ENCODE measurements at places on chromosomes 2 and 18. TPM values are rescaled to one million over a fixed set of nuclear protein-coding genes. Genes with fewer than 3 reads are reported as not detected.

GRCh38 chr2:34736482-34736881 is 1137.4 kb upstream of the FAM98A start:
- H3K27me3 ChIP-seq, result no peaks in the 10 kb centered on the region
- DNase-seq, result no peak
- no peaks in the 10 kb centered on the region for H3K36me3 ChIP-seq
- no peak overlapping the region for H3K4me3 ChIP-seq
- no peaks in the 10 kb centered on the region for H3K4me1 ChIP-seq

- DNase-seq, result peak; percentile 48
- no peaks in the 10 kb centered on the region for H3K36me3 ChIP-seq
- no peaks in the 10 kb centered on the region for H3K27me3 ChIP-seq
- H3K4me3 ChIP-seq, result peak overlapping the region; percentile 70
- H3K4me1 ChIP-seq, result peaks cover 9% of the 10 kb centered on the region
These were observed 435 bp downstream of the ADCY3 start for GRCh38 chr2:24919506-24920097.

DNA sequence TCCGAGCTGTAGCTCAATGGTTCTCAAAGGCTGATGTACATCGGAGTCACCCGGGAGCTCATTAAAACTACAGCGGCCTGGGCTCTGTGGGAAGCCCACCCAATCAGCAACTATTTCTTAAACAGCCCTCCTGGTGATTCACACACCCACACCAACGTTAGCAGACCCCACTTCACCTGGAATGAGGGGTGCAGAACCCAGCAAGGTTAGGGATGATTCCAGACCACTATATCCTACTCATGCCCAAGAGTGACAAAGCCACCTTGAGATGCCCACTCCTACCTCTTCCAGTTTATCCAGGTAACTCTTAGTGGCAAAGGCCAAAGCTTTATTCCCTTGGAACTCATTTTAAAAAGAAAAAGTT is 149.7 kb downstream of the RHBDD1 start:
- H3K27me3 ChIP-seq, result no peaks in the 10 kb centered on the region
- H3K36me3 ChIP-seq, result no peaks in the 10 kb centered on the region
- no peak overlapping the region for H3K27ac ChIP-seq
- DNase-seq, result no peak

DNA sequence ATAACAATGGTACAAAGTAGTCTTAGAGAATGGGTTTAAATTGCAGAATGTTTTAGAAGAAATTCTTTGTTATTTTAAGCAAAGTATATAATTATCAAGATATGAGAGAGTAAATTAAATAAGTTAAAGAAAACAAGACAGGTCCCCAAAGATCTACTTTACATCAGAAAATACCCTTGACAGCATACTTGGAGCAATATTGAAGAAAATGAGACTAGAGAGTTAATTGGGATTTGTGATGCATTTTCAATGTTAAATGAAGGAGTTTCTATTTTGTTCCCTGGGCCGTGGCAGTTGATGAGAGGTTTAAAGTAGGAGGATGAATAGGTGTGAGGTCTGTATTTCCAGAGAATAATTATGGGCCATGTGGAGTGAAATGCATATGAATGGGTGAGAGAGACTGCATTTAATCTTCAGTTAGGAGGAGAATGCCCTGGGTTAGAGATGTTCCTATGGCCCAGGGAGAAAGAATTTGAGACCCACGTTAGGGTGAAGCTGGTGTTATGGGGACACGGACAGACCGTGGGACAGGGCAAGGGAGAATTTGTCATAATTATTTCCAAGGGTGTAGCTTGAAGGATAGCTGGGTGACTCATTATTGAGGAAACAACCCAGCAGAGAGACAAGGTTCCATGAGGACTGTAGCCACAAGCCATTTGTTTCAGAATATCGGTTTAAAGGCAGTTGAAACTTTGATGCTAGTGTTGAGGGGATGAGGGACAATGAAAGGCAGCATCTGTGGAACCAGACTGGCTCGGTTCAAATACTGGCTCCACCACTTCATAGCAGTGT is 22.7 kb downstream of the MGAT5 start:
- no peaks in the 10 kb centered on the region for H3K4me1 ChIP-seq
- H3K27ac ChIP-seq, result no peak overlapping the region
- H3K27me3 ChIP-seq, result no peaks in the 10 kb centered on the region
- H3K4me3 ChIP-seq, result no peak overlapping the region

GRCh38 chr2:173050684-173051083 is 25.0 kb upstream of the MAP3K20 start:
- no peak for DNase-seq
- no peaks in the 10 kb centered on the region for H3K4me1 ChIP-seq
- no peaks in the 10 kb centered on the region for H3K27me3 ChIP-seq
- no peak overlapping the region for H3K27ac ChIP-seq
- no peaks in the 10 kb centered on the region for H3K36me3 ChIP-seq

- H3K36me3 ChIP-seq, result no peaks in the 10 kb centered on the region
- H3K27me3 ChIP-seq, result no peaks in the 10 kb centered on the region
- no peak overlapping the region for H3K4me3 ChIP-seq
- no peak for DNase-seq
- H3K27ac ChIP-seq, result no peak overlapping the region
These were observed 774.4 kb downstream of the DCC start for GRCh38 chr18:53114441-53114840.

DNA sequence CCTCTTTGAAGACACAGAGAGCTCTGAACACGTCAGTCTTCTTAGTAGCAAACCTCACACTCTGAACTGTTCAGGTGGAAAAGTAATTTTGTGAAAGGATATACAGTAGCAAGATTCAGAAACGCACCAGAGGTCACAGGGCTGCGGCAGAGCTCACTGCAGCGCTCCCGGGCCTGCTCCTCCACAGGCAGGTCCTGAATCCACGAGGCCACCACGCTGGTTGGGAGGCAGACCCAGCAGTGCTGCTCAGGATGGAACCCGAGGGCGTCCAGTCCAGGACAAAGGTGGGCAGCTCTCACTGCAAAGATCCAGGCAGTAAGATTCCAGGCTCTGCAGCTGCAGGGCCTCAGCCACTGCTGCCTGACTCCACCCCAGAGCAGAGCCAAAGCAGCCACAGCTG is 576.2 kb upstream of the SALL3 start:
- no peaks in the 10 kb centered on the region for H3K36me3 ChIP-seq
- H3K4me1 ChIP-seq, result no peaks in the 10 kb centered on the region
- no peak overlapping the region for H3K27ac ChIP-seq
- no peak overlapping the region for H3K4me3 ChIP-seq
- DNase-seq, result no peak

DNA sequence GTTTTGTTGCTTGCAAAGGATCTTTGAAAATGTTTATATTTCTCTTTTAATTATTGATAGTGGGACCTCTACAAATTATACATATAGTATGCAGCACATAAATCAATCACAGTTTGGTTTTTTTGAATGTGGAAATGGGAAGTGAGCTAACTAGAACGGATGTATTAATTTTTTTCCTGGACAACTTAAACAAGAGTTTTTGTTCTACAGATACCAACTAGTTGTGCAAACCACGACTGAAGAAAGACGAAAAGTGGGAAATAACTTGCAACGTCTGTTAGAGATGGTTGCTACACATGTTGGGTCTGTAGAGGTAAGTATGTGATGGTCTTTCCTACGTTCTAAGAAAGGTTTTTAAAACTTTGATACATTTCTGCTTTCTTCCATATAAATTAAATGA is 39.2 kb downstream of the NDC80 start:
- no peaks in the 10 kb centered on the region for H3K36me3 ChIP-seq
- H3K4me1 ChIP-seq, result no peaks in the 10 kb centered on the region
- no peaks in the 10 kb centered on the region for H3K27me3 ChIP-seq
- DNase-seq, result no peak
- no peak overlapping the region for H3K4me3 ChIP-seq
- H3K27ac ChIP-seq, result no peak overlapping the region

- no peaks in the 10 kb centered on the region for H3K27me3 ChIP-seq
- no peak overlapping the region for H3K4me3 ChIP-seq
- peak overlapping the region; percentile 82 for H3K27ac ChIP-seq
- peak; percentile 39 for DNase-seq
These were observed 88.3 kb downstream of the SOWAHC start for GRCh38 chr2:109702250-109702985.

GRCh38 chr18:3027370-3027891 is 14.5 kb upstream of the LPIN2 start:
- no peaks in the 10 kb centered on the region for H3K36me3 ChIP-seq
- no peak for DNase-seq
- peak overlapping the region; percentile 2 for H3K4me3 ChIP-seq

GRCh38 chr18:30440351-30440750 is 602.2 kb downstream of the DSC3 start:
- no peak for DNase-seq
- H3K4me3 ChIP-seq, result no peak overlapping the region
- H3K27ac ChIP-seq, result no peak overlapping the region
- no peaks in the 10 kb centered on the region for H3K36me3 ChIP-seq
- H3K4me1 ChIP-seq, result no peaks in the 10 kb centered on the region
- no peaks in the 10 kb centered on the region for H3K27me3 ChIP-seq

DNA sequence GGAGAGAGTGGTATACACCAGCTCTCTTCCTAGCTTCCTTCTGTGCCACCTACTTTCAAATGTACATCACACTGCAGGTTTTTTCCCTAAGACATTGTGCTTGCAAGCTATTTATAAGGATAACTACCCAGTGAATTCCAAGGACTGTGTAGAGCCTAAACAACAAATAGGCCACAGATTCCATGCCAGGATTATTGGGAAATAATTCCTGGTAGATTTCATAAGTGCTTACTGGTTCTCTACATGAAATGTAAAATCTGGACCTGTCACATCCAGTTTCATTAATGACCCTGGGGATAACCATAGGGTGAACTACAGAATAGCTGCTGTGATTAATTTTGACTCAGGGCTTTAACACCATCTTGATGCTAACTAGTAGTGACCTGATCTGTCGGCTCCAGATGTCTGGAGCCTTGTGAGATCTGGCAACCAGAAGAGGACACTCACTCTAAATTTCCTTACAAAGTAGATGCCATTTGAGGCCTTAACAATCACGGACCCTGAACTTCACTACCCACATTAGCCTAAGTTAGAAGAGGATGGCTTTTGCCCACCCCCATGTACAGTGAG is 34.3 kb upstream of the LGALSL start:
- DNase-seq, result no peak
- no peaks in the 10 kb centered on the region for H3K27me3 ChIP-seq
- H3K4me3 ChIP-seq, result no peak overlapping the region
- H3K27ac ChIP-seq, result no peak overlapping the region
- no peaks in the 10 kb centered on the region for H3K4me1 ChIP-seq

GRCh38 chr2:149333636-149334035 is 3.2 kb downstream of the LYPD6 start:
- H3K36me3 ChIP-seq, result no peaks in the 10 kb centered on the region
- no peaks in the 10 kb centered on the region for H3K4me1 ChIP-seq
- no peaks in the 10 kb centered on the region for H3K27me3 ChIP-seq
- no peak overlapping the region for H3K4me3 ChIP-seq

DNA sequence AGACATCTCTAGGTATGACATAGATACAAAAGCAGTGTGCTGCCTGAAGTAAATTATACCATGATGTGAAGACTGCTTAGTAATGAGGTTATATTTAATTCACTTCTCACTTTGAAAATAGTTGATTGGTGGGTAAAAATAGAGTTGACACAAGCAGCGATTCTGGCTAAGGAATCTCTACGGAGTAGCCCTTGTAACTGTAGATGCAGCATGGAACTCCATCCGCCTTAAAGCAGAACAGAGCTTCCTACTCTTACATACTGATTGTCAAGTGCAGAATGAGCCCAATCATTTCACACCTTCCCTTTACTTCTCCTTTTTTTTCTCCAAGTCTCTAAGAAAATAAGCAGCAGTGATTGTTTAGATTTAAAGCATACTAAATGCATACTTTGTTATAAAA is 1594.6 kb upstream of the SLC39A10 start:
- no peaks in the 10 kb centered on the region for H3K27me3 ChIP-seq
- H3K27ac ChIP-seq, result no peak overlapping the region
- H3K36me3 ChIP-seq, result no peaks in the 10 kb centered on the region
- no peaks in the 10 kb centered on the region for H3K4me1 ChIP-seq
- no peak overlapping the region for H3K4me3 ChIP-seq

GRCh38 chr2:86806059-86806857 is 15.5 kb upstream of the CD8A start:
- no peaks in the 10 kb centered on the region for H3K27me3 ChIP-seq
- H3K27ac ChIP-seq, result no peak overlapping the region
- peaks cover 5% of the 10 kb centered on the region for H3K4me1 ChIP-seq
- DNase-seq, result no peak
- H3K36me3 ChIP-seq, result no peaks in the 10 kb centered on the region

DNA sequence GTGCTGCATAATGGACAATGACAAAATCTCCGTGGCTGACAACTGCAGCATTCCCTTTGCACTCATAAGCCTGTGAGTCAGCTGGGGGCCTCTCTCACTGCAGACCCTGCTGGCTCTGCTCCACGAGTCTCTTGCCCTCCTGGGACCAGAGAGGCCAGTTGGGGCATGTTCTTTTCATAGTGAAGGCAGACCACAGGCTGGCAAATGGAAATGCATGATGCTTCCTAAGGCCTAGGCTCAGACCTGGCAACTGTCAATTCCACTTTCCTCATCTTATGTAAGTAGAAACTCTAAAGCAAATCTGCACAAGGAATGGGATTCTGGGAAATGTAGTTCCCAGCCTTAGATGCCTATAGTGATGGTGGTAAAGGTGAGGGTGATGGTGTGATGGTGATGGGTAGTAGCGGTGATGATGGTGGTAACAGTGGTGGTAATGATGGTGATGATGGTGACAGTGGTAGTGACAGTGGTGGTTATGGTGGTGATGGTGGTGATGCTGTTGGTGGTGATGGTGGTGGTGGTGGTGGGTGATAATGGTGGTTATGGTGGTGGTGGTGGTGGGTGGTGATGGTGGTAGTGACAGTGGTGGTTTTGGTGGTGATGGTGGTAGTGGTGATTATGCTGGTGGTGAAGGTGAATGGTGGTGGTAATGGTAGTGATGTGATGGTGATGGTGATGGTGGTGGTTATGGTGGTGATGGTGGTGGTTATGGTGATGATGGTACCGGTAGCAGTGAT is 185.8 kb upstream of the ARL4C start:
- no peak for DNase-seq
- H3K4me3 ChIP-seq, result no peak overlapping the region
- no peaks in the 10 kb centered on the region for H3K36me3 ChIP-seq
- no peaks in the 10 kb centered on the region for H3K27me3 ChIP-seq
- H3K27ac ChIP-seq, result no peak overlapping the region

DNA sequence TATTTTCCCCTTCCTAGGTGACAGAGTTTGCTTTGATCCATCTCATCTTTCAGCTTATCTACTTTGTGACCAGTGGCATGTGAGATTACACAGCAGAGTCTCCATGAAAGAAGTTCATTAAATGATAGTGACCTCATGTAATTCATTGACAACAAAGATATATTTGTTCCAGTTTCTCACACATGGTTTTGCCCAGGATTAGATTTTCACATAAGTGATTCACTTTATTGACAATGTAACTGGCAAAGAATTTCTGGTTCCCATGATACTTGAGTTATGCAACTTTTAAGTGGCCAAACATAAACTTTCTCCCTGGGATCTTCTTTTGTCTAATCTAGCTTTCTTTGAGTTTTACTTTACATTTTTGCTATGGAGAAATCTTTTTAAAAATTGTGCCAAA is 50.0 kb downstream of the MC4R start:
- no peaks in the 10 kb centered on the region for H3K36me3 ChIP-seq
- no peaks in the 10 kb centered on the region for H3K27me3 ChIP-seq
- no peaks in the 10 kb centered on the region for H3K4me1 ChIP-seq
- DNase-seq, result no peak

- H3K36me3 ChIP-seq, result peaks cover 12% of the 10 kb centered on the region
- no peak for DNase-seq
- no peaks in the 10 kb centered on the region for H3K4me1 ChIP-seq
- no peak overlapping the region for H3K4me3 ChIP-seq
- no peak overlapping the region for H3K27ac ChIP-seq
These were observed 75.0 kb upstream of the SLC25A52 start for GRCh38 chr18:31835528-31836133.

RAD51AP2 gene
- under 0.01 TPM for total RNA-seq

SLC16A14 gene
- 7.5 TPM for total RNA-seq

DLX1 gene
- total RNA-seq, result 0.29 TPM

DCDC2C gene
- 0.33 TPM for total RNA-seq

SLC35F5 gene
- 96.7 TPM for total RNA-seq

EN1 gene
- total RNA-seq, result 6.4 TPM

IL1RN gene
- total RNA-seq, result 3.8 TPM

CGREF1 gene
- 3.4 TPM for total RNA-seq

Data from breast epithelium (tissue), 4 donors.